SJSA1 (cell line): ENCODE measurements at places on chromosomes 4 and X. TPM values are rescaled to one million over a fixed set of nuclear protein-coding genes. Genes with fewer than 3 reads are reported as not detected.

AFAP1 gene
- total RNA-seq = 33.1 and 47.4 TPM in 2 replicates

DNA sequence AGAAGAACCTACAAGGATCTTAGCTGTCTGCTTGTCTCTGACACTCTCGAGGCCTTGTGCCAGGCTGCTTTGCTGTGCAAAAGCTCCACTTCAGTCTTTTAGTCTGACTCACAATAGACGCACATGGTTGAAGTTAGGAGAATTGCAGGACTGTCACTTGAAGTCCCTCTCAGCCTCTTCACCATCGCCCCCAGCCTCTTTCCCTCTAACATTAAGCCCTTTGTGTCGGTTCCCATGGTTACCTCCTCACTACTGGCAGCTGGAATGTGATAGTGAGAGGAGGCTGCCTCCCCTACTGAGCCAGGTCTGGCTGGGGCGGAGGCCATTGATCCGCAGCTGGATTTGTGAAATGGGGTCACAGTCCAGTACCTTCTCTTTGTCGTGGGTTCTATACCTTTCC is 201.8 kb downstream of the SOWAHB start:
- DNase-seq = no peak

DNA sequence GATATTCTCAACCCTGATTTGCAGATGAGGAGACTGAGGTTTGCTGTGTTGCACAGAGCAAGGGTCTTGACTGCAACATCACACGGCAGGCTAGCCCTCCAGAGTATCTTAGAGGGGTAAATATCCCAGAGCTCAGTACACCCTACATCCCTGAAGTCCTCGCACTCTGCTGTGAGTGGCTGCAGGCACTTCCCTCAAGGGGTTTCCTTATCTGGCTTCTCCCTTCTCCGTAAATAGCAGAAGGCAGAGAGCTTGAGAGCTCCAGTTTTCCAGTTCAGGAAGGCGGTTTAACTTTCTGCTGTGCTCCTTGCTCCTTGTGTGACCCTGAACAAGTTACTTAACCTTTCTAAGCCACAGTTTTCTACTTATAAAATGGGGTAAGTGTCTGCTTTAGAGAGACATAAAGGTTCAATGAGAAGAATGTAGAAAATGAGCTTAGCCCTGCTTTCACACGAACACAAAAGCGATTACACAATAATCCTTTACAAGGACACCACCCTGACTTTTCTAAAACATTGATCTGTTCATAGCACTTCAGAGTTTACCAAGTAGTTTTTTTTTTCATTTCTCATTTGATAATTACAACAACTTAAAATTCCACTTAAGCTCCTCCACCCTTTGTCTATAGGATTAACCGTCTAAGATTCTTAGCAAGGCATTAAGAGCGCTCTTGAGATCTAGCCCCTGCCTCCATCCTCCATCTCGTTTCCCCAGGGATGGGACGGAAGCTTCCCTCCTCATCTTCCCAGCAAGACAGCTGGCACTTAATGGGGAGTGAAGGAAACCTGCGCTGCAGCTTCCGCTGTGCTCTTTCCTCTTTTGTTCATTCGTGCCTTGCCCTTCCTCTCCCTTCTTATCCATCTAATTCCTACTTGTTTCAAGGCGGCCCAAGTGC is 68.4 kb downstream of the TAPT1 start:
- no peak for DNase-seq

NONO gene
- 366 and 510 TPM in 2 replicates for total RNA-seq

GRCh38 chr4:126568652-126569570 is 1063.8 kb upstream of the INTU start:
- no peak for DNase-seq

LDB2 gene
- total RNA-seq = 8.0 and 16.5 TPM in 2 replicates

- no peak for DNase-seq
Measured at GRCh38 chr4:107837776-107838618, 13.3 kb downstream of the SGMS2 start.

- DNase-seq = no peak
Measured at GRCh38 chr4:155908187-155909139, 5.0 kb downstream of the TDO2 start.

DNA sequence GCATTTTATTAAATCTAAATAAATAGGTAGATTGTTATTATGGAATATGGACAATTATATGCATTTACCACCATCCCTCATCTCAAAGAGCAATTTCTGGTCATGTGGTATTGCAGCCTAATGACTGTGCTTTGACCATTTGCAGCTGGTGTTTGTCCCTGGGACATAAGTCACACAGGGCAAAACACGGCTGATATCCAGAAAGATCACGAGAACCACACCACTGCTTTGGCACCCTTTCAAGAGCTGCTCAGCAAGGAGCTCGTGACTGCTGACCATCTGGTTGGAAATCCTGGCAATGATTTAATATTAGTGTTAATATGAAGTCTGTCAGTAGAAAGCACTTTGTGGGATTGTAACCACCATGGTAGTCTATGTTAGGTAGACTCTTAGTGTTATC is 545.0 kb downstream of the GBA3 start:
- DNase-seq = no peak

- peak; percentile 44 for DNase-seq
Measured at GRCh38 chrX:45807572-45808425, 607.1 kb upstream of the DIPK2B start.

DNA sequence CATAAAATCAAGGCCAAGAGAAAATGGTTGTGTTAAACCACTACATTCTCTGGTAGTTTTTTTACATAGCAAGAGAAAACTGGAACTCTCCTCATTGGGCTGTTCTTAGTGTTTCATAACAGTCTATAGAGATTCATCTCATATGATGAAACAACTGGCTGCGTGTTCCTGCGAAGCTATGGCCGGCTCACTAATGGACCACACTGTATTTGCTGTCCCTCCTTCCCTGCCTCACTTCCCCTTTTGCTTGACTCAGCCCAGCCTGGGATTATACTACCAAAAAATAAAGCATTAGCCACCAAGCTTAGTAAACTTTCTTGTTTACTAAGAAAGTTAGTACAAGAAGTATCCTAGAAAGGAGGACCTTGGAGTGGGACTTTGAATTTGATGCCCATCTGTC is 31.6 kb upstream of the LSM6 start:
- no peak for DNase-seq

- no peak for DNase-seq
Measured at GRCh38 chr4:3720466-3720865, 45.7 kb upstream of the ADRA2C start.

DNA sequence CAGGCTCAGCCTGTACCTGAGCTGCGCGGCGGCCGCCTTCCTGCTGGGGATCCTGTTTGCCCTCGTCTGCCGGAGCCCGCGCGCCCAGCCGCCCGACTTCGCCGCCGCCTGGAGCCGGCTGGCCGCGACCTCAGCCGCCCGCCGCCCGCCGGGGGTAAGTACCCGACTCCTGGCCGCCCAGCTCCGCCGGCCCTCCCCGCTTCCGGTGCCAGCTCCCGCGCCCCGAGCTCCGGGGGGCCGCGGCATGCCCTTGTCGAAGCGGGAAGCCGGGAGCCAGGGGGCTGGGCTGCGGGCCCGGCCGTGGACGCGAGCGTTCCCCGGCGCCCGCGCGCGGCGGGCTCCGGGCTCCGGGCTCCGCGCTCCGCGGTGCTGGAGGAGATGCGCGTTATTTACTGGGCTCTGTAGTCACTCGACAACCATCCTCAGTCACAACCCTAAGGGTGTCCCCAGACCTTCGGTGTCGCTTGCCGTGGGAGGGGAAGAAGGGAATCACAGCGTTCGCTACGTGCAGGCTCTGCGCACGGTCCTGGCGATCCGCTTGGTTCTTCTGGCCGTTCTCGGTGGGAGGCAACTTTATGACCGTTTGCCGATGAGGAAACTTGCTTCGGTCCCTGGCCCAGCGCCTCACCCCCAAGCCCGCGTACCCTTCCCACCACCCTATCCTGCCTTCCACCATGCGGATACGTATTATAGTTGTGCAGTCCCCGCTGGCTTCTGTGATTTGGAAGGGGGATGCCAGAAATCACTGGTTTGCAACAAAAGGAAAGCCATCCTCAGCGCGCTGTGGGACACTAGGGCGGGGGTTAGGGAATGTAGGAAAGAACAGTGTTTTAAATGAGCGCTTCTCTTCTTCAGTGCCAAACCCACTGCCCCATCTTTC is 944 bp downstream of the SNX25 start:
- peak; percentile 52 for DNase-seq

BMX gene
- not detected in 2 replicates for total RNA-seq

GRCh38 chr4:8090744-8091301 is 67.8 kb downstream of the ABLIM2 start:
- no peak for DNase-seq
